ENCODE measurements at places on chromosomes 2 and 18.

- no peak for DNase-seq
Observed at GRCh38 chr2:70977605-70978205, 725 bp upstream of the ANKRD53 start.

DNA sequence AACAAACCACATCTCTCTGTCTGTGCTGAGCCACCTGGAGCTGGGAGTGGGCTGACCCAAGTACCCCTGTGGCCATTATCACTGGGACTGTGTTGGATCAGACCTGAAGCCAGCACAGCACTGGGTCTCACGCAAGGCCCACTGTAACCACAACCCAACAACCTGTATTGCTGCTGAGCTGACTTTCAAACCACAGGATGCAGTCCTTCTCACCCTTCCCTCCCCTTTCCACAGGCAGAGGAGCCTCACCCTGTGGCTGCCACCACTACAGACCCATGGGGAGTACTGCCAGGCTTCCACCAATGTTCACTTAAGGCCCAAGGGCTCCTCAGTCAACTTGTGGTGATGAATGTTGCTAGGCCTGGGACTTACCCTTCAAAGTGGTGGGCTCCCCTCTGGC lies 135.7 kb downstream of the DIS3L2 start:
- no peak for DNase-seq

- no peak for DNase-seq
Observed at GRCh38 chr18:37322492-37323035, 243.0 kb downstream of the CELF4 start.

DNA sequence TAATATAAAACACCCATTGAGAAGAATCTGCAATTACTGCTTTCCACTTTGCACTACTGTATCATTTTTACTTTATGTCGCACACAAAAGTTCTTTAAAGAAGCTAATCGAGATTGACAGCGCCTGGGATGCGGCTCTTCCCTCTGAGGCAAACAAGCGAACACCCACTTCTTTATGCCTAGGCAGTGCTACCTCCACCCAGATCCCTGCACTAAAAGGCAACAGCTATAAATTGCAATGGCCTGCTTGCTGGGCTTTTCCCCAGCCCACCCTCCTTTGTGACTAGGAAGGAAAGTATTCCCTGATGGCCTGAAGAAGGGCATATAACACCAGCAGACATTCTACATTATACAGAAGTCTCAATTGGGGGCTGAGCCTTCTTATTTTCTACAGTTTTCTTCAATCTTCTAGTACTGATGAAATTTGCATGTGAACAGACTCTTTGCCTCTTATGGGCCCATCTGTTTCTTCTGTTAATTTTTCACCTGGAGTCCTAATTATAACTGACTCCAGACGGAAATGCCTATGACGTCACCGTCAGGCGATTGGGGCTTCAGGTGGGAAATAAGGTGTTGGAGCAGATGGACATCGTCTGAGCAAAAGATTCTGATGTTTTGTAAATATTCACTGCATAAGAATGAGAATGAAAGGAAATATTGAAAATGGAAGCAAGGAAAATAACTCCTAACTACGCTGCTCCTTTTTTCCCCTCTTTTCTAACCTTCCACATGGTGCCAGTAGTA lies 138.9 kb upstream of the DCC start:
- DNase-seq: no peak

DNA sequence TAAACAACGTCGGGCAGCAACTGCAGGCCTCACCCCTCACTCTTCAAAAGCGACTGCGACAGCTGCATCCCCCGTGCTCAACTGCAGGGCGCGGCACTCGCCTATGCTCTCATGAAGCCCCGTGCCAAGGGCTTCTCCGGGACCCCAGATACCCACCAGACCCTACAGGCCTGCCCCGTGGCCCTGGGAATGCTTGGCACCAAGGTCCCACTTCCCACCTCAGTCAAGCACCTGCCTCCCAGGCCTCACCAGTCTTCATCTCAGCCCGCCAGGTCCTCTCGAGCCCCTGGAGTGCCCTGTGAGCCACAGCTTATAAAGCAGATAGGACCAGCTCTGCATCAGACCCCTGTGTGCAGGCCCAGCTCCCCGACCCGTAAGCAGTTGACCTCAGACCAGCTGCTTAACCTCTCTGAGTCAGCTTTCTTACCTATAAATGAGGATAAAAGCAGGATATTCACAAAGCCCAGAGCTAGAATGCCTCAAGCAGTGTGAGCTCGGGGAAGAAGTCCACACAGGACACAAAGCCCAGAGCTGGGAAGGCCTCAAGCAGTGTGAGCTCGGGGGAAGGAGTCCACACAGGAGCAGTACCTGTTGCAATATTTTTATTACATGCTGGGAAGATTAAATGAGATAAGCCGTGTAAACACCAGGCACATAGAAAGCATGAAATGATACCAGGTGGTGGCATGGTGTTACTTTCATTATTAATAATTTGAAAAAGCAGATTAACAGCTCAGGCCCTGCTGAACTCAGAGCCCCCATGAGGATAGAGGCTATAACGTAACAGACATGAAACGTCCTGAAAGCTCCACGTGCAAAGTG lies 96.9 kb downstream of the HDAC4 start:
- DNase-seq: no peak

DNA sequence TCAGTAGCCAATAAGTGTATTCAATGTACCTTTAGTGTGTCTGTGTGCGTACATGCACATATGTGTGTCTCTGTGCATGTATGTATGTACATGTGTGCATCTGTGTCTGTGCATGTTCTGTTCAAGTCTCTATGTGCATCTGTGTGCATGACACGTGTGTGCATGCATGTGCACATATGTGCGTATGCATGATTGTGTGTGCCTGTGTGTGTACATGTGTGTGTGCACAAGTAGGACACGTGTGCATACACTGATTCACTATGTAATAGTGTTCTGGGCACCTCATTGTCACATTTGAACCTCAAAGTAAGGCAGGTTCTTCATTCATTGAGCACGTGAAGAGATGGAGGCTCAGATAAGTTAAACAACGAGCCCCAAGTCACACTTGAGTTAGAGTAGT lies 142.6 kb upstream of the COPS8 start:
- no peak for DNase-seq

DNA sequence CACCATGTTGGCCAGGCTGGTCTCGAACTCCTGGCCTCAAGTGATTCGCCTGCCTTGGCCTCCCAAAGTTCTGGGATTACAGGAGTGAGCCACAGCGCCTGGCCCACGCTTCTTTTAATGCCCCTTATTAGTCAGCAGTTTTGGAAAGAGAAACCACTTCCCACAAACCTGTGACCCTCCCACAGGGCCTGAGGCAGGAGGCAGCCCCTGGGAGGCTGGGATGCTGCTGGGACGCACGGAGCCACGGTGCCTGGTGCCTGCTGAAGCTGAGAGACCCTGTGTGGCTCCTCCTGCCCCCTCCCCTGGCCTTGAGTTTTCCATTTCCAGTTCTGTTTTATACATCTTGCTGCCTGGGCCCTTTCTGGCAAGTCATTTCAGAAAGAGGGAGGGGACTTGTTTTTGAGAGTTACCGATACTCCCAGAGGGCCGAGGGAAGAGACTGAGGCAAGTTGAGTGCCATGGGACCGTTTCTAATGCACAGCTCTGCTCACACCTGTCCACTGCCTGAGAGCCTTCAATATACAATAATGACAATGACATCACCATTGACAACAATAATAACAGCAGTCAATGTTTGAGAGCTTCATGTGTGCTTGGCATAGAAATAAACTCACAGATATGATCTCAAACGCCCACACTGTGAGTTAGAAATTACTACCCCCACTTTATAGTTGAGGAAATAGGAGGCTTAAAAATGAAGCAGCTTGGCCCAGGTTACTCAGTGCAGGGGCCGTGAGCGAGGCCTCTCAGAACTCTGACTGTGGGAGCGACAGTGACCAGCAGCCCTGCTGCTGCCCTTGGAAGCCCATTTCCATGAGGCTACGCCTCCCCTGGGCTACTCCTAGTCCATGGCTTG lies 78.1 kb upstream of the YWHAQ start:
- DNase-seq: no peak

DNA sequence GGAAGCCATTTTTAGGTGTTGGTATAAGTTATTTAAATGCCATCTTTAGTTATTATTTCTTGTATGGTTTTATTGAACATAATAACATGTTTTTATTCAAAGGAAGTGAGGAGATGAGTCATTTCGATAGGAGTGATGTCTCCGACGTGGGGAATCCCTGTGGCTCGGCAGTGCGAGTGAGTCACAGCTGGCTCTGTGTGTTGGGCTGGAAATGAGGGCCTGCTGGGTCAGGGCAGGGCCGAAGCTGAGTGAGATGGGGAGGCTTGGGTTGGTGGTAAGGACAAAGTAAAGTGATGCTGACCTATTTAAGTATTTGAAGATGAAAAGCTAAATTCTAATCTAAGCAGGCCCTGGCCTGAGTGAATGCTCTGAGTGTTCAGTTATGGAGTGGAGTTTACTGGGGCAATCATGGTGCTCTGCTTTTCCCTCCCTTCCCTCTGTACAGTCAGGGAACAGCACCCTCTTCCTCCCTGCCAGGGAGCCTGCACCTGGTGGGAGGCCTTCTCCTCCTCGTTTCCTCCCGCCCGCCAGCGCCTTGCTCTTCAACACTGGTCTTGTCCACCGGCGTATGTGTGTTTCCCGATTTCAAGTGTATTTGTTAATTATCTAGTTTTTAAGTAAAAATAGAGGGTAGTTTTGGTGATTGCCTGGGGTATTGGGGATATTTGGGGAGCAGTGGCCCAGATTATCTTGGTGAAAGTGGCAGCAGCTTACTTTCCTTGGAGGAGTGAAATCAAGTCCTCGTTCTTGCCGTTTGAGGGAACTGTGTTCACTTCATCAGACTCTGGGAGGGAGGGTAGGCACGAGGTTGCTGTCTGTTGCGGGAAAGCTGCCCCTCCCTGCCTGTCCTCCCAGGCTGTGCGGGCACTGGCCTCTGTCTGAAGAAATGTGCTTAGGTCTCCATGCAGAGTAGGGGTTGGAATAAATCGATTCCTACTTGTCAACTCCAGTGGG lies 157.0 kb downstream of the LDLRAD4 start:
- DNase-seq: no peak

DNA sequence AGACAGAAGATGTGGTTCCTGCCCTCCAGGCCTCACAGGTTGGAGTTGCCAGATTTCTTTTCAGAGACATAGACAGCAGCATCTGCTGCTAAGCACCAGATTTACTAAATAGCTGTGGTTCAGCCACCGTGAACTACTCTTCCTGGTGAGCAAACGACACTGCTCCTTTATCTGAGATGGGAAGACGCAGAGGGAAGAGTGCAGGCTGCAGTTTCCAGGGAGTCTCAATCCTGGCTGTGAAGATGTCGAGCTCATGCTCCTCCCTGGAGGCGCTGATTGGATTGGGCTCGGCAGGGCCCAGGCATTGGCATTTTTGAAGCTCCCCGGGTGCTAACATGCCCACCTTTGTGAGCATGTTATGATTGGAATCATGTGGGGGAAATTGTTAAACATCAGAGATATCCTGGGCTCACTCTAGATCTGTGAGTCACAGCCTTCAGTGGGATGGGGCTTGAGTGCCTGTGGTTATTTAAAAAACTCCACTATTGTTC lies 314.8 kb downstream of the TSN start:
- DNase-seq: no peak

DNA sequence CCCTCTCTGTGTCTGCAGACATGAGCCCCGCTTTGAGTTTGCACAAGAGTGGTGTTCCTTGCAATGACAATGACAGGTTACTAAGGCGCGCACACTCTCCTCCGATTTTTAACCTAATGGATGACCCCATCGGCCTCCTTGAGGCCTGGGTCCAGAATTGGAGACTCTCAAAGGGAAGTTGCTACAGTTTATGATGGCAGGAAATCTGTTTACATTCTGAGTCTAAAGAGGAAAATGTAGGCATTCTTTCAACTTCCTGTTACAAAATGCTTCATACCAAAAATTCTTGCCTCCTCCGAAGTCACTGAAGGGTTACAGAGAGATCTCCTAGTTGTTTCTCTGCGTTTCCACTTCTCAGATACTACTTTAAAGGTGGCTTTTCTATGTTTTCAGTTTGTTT lies 225.3 kb upstream of the AGAP1 start:
- no peak for DNase-seq

GRCh38 chr2:134441153-134441863 lies 187.4 kb downstream of the MGAT5 start:
- no peak for DNase-seq

DNA sequence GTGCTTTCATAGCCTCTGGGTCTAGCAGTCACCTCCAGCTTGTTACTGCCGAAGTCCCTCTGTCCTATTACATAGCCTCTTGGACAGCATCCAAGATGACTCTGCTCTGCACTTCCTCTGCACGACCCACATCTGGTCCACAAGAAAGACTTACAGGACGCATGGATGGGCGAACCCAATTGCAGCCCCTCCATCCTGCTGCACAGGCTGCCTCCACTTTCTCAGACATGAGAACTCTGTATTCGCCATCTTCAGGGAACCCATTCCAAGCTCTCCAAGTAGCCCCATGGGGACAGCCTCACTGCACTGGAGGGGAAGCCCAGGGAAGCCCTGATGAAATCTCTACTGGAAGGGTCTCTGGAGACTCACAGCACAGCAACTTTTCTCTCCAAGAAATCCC lies 172.1 kb downstream of the GFPT1 start:
- DNase-seq: no peak

DNA sequence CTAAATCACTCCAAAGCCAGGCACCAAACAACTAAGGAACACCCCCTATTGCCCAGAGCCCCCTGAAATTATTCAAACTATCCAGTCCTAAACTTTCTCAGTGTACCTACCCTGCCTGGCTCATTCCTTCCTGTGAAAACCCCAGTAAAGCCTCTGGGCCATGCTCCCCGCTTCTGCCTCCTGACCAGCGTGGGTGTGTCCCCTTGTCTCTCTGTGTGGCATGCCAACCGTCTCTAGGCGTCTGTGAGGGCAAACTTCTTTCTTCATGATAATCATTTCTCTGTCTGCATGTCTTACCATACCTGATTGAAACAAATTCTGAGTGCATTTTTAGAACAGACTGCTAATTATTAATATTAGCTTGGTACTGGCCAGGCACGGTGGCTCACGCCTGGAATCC lies 109.0 kb upstream of the MSH2 start:
- DNase-seq: no peak

GRCh38 chr2:130767408-130767775 lies 12.1 kb downstream of the AMER3 start:
- no peak for DNase-seq

DNA sequence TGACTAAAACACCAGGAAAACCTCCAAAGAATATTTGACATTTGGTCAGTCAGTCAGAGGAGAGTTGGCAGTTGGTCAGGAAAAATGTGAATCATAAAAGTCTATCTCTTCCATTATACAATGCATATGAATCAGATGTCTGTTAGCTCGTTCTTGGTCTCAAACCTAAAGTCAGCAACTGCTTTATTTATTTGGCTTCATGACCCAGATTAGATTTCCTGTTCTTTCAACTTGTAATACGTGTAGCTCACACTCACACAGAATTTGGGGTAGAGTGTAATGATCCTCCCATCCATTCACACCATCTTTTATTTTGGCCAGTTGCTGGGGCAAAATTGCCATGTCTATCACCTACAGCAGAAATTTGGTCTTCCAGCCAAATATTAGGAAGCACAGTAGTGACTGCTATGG lies 81.9 kb upstream of the COL5A2 start:
- no peak for DNase-seq
